ENCODE measurements at places on chromosomes 16 and 17.

DNA sequence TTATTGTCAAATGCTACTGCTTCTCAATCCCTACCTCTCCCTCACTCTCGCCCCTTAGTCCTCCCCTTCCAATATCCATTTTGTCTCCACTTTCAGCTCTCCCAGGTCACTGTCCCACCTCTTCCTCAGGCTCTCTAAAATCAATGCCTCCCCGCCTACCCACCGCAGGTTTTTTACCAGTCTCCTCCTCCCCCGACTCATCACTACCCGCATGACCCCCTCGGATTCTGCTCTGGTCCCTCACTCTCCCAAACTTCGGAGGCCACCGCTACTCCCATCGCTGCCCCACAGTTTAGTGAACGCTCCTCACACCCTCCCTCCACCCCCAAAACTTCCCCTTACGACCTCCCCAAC, 513 bp downstream of the CRLF3 start:
- DNase-seq, result no peak

DNA sequence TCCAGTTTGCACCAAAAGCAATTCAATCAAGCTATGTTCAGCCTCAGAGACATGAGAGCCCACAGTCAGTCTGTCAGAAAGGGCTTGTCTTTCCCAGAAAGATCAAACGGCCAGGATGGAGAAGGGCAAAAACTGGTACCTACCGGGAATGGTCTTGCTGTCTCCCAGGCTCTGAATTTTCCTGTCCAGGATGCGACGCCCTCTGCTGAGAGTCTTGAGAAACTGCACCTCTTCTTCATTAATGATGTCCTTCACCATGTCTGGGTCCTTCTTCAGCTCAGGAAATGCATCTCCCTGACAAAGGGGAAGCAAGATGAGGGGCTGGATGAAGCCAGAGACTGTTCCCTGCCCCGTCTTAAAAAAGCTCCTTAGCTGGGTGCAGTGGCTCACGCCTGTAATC, 15.8 kb upstream of the EXOSC6 start:
- DNase-seq, result no peak

DNA sequence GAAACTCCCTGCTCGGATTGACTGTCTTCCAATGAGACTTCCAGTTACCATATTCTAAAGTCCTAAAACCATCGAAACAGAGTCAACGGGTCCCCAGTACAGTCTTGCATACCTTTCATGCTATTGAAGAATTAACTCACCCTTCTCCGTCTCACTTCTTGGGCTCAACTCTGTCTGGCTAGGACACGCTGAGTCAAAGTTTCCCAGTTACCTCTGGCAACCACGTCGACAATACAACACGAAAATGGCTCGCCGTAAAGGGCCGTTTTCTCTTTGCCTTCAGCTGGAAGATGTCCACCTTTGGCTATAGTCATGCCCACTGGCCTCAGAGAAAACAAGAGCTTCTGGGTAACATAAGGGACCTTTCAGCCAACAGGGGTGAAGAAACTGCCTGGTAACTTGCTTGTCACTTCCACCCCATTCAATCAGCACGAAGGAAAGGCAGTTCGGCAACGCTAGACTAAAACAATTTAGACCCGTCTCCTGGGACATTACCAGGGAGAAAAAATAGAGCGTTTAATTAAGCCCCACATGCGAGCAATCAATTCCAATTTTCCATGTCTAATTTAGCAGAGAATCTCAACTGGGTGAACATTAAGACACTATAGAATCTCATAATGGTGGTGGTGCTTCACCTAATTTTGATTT, 21.5 kb downstream of the KCNG4 start:
- DNase-seq, result no peak

DNA sequence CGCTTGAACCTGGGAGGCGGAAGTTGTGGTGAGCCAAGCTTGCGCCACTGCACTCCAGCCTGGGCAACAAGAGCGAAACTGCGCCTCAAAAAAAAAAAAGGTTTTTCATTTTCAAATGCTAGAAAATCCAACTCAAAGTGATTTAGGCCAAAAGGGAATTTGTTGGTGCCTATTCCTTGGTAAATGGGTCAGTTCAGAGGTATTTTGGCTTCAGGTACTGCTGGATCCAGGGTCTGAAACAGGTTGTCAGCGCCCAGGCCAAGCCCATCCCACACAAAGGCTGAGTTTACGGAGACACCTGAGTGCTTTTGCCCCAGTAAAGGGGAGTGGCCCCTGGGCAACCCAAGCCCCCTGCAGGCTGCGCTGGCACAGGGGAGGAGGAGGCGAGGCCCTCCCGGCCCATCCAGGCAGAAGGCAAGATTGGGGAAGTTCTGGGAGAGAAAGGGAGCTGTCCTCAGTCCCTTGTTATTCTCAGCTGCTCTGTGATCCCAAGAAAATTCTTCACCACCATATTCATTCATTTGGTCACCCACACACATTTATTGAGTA, 8.5 kb upstream of the JPH3 start:
- no peak for DNase-seq

DNA sequence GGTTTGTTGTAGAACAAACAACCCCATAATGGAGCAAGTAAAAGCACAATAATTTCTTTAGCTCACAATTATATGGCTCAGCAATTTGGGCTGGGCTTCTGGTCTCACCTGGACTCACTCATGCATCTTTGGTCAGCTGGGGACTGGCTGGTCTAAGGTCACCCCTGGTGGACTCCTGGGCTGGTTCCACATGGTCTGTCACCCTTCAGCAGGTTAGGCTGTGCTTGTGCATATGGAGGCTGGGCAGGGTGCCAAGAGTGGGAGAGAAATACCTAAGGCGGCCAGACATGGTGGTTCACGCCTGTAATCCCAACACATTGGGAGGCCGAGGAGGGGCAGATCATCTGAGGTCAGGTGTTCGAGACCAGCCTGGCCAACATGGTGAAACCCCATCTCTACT, 27.0 kb upstream of the SMURF2 start:
- DNase-seq, result no peak

DNA sequence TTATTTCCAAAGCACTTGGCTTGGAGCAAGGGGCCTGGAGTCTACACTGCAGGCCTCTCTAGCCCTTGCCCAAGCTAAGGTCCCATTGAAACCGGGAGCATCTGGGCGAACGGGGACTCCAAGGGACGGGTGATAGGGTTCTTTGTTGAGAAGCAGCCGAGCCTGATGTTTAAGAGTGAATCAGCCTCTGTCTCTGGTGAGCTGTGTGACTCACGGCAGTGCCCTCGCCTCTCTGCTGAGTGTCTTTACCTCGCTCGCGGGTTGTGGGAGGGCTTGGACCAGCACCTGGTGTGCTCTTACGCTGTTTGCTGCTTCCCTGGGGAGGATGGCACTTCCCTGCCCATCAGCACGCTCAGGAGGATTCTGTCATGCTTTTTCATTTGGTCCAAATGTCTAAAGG, 1.3 kb downstream of the HGS start:
- no peak for DNase-seq

DNA sequence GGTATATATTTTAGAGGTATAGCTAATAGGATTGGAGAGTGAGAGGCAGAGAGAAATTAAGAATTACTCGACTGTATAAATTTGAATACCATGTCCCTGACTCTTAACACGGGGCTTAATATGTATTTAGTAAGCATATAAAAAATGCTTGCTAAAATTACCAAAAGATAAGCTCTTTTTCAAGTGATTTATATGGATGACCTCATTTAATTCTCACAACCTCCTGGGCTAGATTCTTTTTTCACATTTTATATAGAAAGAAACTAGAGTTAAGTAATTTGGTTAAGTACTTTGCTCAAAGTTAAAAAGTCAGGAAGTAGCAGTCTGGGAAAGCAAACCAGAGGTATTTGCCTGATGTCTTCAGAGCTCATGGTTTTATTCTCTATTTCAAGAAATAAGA, 963.5 kb upstream of the SOX9 start:
- no peak for DNase-seq

DNA sequence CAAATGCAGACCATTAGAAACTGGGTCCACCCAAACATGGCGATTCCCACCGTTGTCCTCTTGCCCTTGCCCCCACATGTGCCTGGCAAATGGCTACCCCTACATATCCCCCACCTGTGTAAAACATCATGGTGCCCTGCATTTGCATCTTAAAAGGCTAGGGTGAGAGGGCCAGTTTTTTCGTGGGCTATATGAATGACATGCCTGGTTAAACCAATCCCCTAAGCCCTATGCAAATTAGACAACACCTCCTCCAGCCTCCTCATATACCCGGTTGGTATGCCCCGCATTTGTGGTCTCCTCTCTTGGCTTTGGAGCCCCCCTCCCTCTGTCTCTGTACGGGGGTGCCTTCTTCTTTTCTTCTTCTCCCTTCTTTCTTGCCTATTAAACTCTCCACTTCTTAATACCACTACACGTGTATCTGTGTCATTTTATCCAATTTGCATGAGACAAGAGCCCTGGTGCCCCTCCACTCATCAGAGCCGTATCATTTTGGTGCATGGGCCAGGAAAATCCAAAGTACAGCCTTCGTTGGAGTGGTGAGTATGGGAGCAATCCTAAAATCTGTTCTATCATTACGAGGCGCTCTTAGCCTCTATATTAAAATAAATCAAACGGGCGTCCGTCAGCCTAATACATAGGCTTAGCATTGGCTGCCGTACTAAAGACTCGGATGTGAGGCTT, 30.1 kb downstream of the QPRT start:
- no peak for DNase-seq

GRCh38 chr17:9240659-9241370, 219.5 kb downstream of the NTN1 start:
- no peak for DNase-seq

- no peak for DNase-seq
Observed at GRCh38 chr16:29943846-29944799, 17.8 kb upstream of the TMEM219 start.

GRCh38 chr16:19396555-19397011, 21.1 kb upstream of the TMC5 start:
- DNase-seq, result no peak

- no peak for DNase-seq
Observed at GRCh38 chr16:64358291-64358690, 763.6 kb downstream of the CDH11 start.

GRCh38 chr17:17179371-17179827, 26.7 kb downstream of the PLD6 start:
- no peak for DNase-seq

GRCh38 chr16:78768226-78768625, 668.8 kb downstream of the WWOX start:
- no peak for DNase-seq

DNA sequence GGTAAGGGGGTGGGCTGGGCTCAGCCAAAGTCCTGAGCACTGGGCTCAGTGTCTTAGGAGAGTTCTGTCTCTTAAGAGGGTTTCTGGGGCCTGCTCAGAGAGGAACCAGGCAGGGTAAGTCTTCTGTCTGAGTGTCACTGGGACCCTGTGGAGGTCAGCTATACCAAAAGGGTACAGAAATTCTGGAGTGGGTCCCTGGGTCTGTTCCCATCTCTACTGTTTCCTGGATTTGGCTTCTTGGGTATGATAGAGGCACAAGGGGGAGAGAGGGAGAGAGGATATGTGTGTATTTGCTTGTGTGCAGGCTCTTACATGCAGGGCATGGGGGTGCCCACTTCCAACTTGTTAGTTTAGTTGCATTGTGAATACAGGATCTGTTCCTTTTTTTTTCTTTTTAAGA, 1.6 kb downstream of the E2F4 start:
- no peak for DNase-seq

DNA sequence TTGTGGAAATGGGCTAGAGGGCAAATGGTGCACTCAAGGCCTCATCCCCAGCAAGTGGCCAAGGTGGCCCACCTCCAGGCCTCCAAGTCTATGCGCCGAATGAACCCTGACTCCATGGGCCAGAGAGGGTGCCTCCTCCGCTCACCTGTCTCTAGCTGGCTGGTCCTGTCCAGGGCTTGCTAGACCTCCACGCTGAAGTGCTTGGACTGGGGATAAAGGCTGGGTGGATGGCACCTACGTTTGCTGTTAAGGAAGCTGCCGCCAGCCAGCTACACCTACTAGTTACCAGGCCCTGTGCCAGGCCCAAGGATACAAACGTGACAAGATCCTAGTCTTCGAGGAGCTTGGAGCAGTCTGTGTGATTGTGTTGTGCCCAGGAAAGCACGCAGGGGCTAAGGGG, 739 bp upstream of the SGCA start:
- no peak for DNase-seq

DNA sequence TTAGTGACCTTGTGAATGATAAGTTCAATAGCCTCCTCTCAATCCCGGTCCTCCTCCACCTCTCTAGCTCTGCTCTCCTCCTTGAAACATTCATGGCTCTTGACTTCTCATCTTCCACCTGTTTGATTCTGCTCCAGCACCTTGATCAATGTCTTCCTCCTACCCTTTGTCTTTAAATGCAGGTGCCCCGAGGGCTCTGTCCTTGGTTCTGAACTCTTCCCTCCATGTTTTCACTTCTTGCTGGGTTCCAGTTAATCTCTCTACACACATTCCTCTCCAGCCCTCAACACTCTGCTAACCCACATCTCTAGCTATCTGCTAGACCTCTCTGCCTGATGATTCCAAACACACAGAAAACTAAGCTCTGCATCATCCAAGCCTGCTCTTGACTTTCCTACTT, 13.4 kb downstream of the CD300E start:
- DNase-seq, result no peak

- no peak for DNase-seq
Observed at GRCh38 chr16:46607529-46607928, 13.7 kb downstream of the SHCBP1 start.

DNA sequence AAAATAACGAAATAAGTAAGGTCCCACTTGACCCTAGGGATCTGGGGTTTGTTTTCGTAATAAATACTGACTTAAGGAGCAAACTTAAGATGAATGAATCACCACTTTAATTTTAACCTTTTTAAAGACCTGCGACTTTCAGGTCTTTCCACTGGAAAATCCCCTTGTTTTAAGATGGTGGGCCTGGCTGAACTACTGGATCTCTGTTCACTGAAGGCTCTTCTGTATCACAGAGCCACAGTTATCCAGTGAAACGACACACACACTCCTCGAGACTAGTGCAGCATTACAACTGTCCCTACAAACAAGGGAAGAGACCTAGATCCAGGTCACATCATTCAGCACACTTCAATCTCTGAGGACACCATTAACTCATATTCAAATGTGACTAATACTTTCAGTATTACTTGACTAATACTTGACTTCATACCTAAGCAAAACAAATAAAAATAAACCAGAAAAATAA, 299.0 kb downstream of the CEP112 start:
- DNase-seq, result no peak

- no peak for DNase-seq
Observed at GRCh38 chr17:9408868-9409829, 166.5 kb downstream of the STX8 start.

- DNase-seq, result no peak
Observed at GRCh38 chr17:79612468-79613194, 1.8 kb upstream of the RBFOX3 start.

DNA sequence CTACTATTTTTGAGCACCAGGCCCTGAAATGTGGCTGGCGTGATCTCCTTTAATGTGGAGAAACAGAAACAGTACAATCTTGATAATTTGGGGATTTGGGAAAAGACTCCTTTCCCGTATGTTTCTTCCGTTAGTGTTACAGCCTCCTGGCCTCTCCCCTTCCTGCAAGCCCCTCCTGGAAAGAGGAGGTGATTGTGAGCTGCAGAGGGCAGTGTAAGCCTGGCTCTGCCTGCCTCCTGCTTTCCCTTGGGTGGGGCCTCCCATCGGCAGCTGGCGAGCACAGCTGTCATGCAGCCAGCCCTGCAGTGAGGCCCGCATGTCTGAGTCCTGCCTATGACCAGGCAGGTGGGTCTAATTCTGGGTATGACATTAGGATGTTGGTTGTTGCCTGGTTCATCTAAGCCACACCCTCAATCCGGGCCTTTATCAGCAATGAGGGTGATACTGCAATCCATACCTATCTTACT, 48.7 kb upstream of the WSB1 start:
- DNase-seq, result peak; percentile 4

- no peak for DNase-seq
Observed at GRCh38 chr16:48526058-48526957, 83.7 kb downstream of the N4BP1 start.

- no peak for DNase-seq
Observed at GRCh38 chr17:6712058-6712853, 913 bp downstream of the SLC13A5 start.
